Stimulated activated CD4-positive, alpha-beta T cell treated with anti-CD3 and anti-CD28 coated beads, Interleukin-4, amount 100 ng/mL, for 1 hour (primary cell): ENCODE measurements at places on chromosomes 5 and 9.

DNA sequence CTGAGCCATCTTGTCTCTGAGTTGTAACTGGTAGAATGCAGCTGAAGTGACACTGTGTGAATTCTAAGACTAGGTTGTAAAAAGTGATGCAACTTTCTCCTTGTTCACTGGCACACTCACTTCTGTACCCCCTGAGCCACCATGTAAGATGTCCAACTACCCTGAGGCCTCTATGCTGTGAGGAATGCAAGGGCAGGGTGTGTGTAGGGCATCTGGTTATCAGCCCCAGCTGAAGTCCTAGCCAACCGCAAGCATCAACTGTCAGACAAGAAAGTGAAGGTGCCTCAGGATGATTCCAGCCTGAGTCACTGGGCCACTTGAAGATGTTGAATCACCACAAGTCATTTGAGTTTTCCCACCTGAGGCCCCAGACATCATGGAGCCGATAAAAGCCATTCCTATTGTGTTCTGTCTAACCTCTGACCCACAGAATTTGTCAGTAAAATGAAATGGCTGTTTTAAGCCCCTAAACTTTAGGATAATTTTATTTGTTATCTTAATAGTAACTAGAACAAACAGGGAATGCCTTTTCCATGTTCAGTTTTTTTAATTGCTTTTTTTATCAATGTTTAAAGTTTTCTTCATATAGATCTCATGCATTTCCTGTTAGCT, 18.7 kb upstream of the RHOBTB3 start:
- peak; percentile 32 for DNase-seq

DNA sequence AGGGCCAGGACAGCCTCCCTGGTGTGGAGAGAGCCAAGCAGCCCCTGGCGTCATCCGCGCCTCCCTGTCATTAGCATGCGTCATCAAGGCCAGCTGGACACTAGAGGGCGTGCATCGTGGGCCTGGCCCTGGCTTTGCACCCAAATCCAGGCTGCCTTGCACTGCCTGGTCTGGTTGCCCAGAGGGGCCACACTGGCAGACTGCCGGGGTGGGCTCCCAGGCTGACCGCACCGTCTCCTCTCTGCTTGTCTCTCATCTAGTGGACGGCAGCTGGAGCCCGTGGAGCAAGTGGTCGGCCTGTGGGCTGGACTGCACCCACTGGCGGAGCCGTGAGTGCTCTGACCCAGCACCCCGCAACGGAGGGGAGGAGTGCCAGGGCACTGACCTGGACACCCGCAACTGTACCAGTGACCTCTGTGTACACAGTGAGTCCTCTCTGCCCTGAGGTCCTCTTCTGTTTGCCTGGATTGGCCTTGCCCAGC, 29.0 kb downstream of the HK3 start:
- DNase-seq, result no peak

DNA sequence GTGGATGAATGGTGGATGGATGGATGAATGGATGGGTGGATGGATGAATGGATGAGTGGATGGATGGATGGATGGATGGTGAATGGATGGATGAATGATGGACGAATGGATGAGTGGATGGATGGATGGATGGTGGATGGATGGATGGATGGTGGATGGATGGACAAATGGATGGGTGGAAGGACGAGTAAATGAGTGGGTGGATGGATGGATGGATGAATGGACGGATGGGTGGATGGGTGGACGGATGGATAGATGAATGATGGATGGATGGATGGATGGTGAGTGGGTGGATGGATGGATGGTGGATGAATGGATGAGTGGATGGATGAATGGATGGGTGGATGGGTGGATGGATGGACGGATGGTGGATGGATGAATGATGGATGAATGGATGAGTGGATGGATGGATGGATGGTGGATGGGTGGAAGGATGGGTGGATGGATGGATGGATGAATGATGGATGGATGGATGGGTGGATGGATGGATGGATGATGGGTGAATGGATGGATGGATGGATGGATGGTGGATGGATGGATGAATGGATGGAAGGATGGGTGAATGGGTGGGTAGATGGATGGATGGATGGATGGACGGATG, 58.6 kb downstream of the VAV2 start:
- DNase-seq, result no peak

GRCh38 chr9:136372561-136373299, 739 bp downstream of the CARD9 start:
- DNase-seq, result no peak

GRCh38 chr5:25850581-25850980, 1187.8 kb downstream of the CDH9 start:
- DNase-seq, result no peak

- no peak for DNase-seq
Measured at GRCh38 chr9:129910628-129911567, 75.6 kb downstream of the USP20 start.

GRCh38 chr5:38059876-38060275, 198.5 kb upstream of the EGFLAM start:
- DNase-seq, result no peak

DNA sequence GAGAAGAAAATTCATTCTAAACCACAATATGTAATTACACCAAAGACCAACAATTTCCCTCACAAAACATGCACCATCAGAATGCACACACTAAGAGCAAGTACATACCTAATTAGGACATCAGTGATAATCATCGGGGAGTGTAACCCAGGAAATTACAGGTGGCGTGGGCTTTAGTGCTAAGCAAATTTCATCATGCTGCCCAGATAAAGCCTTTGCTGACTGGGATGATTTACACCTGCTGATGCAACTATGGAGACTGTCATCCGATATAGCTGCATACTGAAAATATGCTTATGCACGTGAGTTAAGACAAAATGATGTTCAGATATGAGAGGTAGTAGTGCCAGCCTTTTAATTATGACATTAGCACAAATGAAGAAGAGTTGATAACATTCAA, 123.2 kb downstream of the DCP2 start:
- no peak for DNase-seq

- DNase-seq, result no peak
Measured at GRCh38 chr5:123559434-123559775, 47.4 kb downstream of the CSNK1G3 start.

DNA sequence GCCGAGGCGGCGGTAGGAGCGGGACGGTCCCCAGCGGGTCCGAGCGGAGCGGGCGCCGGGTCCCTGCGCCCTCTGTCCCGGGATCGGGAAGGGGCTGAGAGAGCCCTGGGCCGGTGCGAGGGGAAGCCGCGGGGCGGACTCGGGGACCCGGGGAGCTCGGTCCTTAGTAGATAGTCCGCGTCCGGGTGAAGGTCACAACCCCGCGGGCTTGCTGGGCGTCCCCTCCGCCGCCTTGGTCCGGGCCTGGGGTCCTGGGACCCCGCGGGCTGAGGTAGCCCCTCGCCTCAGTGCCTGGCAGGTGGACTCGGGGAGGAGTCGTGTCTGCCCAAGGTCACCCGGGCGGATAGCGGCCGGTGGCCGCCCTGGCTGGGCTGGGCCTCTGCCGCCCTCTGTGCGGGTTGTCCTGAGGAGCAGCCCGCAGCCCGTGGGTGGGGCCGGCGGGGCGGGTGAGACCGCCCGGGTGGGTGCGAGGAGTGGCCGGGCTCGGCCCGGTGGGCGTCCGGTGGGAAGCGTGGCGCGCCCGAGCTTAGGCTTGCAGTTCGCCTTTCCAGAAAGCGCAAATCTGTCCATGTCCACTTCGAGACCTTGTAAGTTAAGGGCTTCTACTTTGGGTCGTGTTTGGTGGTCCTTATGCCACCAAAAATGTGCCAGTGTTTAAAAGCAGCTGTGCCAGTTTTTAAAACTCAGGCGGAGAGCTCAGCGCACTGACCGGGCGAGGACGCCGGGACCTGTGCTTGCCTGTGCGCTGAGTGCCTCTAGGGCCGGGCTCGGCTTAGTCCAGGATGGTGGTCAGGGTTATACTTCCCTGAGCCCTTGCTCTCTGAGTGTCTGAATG, 554 bp downstream of the SDHA start:
- peak; percentile 11 for DNase-seq

GRCh38 chr9:68998385-68998784, 15.5 kb downstream of the PRKACG start:
- no peak for DNase-seq

GRCh38 chr9:33233626-33234342, 6.2 kb upstream of the SPINK4 start:
- DNase-seq, result no peak
